Left renal cortex interstitium (tissue), 4 donors: ENCODE measurements at places on chromosomes 1 and 21.

GRCh38 chr1:26357121-26357602 is 3.2 kb upstream of the CRYBG2 start:
- no peak for DNase-seq

GRCh38 chr1:111733183-111733991 is 5.8 kb downstream of the INKA2 start:
- DNase-seq = no peak

DNA sequence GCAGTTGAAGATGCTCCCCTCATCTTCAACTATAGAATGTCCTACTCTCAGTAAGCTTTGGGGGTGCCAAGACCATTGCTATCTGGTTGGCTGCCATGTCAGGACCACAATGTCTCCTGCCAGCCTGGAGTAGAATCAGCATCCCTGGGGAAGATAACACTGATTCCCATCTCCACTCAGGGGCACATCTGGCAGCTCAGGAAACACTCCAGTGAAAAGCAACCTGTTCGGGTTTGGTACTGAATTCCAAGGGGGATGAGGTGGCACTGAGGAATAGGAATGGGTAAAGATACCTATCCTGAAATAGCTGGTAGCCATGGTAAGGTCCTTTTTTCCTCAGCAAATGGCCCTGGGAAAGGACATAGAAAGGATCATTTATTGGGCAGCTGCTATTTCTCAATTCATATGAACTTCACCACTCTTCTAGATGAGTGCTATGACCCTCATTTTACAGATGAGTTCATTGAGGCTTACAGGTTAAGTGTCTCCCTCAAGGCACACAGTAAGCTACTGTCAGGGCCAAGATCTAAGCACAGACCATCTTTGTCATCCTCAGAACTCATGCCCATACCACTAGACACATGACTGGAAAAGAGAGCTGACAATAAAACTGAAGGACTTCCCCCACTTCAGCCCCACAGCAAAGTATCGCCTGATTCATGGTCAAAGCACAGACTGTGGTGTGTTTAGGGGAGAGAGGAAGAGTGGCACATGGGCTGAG is 31.4 kb downstream of the AK2 start:
- DNase-seq = no peak

- no peak for DNase-seq
Measured at GRCh38 chr1:40059338-40059959, 18.9 kb downstream of the CAP1 start.

GRCh38 chr1:32684167-32684811 is 18.3 kb downstream of the SYNC start:
- DNase-seq = no peak

GRCh38 chr1:19156676-19157075 is 53.4 kb downstream of the UBR4 start:
- no peak for DNase-seq
